Activated CD4-positive, alpha-beta T cell treated with anti-CD3 and anti-CD28 coated beads for 24 hours (primary cell): ENCODE measurements at places on chromosomes 6 and 20.

DNA sequence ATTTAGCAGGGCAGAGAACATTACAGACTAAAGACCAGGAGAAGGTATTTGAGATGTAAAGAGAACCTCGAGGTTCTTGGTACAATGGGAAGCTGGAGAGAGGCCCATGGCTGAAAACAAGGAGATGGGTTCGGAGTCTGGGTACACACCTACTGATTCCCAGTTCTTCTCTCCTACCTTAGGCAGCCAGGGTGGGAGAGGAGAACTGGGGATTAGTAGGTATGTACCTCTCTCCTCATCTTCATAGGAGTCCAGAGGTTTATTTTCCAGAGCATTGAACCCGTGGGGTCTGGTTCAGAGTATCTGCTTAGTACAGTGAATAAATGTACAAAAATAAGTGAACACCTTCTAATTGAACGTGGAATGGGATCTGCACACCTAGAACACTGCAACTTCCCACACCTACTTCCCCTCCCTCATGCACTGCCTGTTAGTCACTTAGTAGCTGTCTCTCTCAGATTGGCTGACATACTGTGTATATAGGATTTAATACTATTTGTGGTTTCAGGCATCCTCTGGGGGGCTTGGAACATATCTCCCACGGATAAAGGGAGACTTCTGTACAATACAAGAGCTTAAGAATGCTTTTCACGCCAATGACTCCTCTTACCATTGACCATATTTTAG, 23.5 kb upstream of the NUP153 start:
- no peak for DNase-seq

GRCh38 chr20:7302250-7302649, 534.8 kb downstream of the BMP2 start:
- no peak for DNase-seq

DNA sequence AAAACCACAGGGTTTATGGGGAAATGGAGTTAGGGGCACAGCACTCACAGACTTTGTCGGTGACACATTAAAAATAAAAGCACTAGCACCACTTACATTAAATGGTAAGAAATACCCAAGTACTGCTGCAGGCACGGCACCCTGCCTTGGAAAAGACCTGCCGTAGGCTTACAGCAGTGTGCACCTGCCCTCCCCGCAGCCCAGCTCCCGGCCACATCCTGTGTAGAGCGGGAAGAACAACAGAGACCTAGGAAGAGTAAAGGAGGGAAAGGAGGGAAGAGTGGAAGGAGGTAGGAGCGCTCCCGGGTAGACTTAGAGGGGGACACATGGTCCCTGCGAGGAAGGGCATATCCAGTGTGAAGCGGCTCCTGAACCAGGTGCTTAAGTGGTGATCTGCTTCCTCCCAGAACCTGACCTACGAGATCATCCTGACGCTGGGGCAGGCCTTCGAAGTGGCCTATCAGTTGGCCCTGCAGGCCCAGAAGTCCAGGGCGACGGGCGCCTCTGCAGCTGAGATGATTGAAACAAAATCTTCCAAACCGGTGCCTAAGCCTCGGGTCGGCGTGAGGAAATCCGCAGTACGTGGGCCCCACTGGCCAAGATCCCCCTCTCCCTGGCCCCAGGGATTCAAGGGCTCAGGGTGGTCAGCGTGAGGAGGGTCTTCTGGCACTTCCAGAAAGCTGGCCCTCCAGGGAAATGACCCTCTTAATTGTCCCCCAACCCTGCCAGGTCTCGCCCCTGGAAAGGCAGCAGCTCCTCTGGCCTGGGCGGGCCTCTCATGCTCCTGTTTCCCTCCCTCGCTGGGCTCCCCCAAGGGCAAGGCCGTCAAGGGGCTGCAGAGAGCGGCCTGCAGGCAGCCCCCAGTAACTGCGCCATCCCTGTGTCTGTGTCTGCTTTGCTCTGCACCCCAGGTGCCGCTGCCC, 55.5 kb downstream of the TCP11 start:
- no peak for DNase-seq

GRCh38 chr6:63188828-63189227, 22.4 kb upstream of the FKBP1C start:
- DNase-seq = no peak

- DNase-seq = no peak
Observed at GRCh38 chr6:35014341-35014740, 125.3 kb downstream of the ANKS1A start.

GRCh38 chr6:90044833-90045381, 150.6 kb downstream of the GJA10 start:
- DNase-seq = no peak
